Fibroblast of skin of right quadriceps (primary cell): ENCODE measurements at places on chromosomes 7 and 10.

GRCh38 chr7:38438970-38439369 lies 165.5 kb upstream of the TARP start:
- no peak for DNase-seq

GRCh38 chr7:7408001-7408770 lies 127.5 kb downstream of the COL28A1 start:
- no peak for DNase-seq

DNA sequence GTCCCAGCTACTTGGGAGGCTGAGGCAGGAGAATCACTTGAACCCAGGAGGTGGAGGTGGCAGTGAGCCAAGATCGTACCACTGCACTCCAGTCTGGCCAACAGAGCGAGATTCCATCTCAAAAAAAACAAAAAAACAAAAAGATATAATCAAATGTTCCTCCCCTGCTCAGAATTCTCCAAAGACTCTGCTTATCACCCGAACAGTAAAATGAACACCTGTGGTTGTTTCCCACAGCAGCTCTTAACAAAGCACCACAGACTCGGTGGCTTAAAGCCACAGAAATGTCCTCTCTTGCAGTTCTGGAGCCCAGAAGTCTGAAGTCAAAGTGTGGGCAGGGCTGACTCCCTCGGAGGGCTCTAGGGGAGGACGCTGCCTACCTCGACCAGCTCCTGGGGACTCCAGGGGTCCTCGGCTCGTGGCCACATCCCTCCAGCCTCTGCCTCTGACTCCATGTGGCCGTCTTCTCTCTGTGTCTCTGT lies 4.1 kb upstream of the INTS1 start:
- DNase-seq: no peak

DNA sequence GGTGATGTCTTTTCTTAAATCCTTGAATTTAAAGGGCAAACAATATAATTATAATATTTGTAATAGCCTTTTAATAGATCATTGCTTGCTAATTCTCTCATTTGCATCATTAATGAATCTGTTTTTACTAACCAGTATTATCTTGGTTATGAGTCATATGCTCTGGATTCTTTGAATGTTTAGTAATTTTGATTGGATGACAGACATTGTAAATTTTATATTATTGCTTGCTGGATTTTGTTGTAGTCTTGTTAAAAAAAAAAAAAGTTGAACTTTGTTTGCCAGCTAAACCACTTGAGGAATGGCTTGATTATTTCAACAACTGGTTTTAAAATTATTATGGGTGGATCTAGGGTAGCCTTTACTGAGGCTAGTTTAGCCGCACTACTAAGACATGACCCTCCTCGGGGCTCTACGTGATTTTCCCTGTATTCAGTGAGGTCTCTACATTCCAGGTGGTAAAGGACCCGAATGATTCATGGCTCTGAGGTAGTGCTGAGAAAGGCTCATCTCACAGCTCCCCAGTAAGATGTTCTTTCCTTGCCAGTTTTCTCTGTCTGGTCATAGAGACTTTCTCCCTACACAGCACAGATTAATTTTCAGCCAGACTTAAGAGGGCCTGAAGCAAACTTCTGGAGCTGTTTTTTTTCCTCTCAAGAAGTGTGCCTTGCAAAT lies 8.5 kb downstream of the C10orf90 start:
- DNase-seq: peak; percentile 80

DNA sequence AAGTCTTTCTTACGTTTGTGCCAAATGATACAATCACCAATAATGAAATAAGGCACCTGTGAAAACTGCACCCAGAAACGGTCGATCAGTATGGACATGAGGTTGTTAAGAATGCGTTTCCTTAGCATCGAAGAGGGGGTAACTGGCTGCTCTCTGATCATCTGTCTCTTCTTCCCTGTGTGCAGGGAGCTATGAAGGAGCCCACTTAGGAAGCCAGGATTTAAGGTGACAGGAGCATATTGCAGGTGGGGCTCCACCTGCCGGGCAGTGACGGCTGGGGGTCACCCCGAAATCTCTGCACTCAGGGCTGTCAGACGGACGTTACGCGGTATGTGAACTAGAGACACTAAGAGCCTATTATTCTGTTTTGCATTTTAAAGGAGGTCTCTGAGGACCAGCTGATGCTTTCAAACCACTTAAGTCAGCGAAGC lies 64.5 kb downstream of the CARD11 start:
- DNase-seq: no peak

GRCh38 chr7:41130561-41131236 lies 572.2 kb downstream of the INHBA start:
- DNase-seq: no peak

DNA sequence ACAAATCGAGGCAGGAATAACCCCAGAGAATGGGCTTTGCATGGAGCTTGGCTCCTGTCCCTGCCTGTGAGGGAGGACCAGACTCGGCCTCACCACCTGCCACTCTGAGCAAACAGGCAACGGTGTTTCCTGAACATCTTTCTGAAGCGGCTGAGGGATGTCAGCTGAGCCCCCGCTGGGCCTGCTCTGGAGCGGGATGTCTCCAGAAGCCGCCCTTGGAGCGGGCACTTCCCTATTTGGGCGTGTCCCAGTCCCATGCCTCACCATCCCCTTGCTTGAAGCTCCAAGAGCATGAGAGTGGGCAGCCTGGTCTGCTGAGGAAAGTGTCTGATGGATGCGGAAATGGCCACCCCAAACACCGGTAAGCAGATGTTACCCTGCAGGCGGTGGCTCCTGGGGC lies 10.2 kb downstream of the ALKBH4 start:
- no peak for DNase-seq

DNA sequence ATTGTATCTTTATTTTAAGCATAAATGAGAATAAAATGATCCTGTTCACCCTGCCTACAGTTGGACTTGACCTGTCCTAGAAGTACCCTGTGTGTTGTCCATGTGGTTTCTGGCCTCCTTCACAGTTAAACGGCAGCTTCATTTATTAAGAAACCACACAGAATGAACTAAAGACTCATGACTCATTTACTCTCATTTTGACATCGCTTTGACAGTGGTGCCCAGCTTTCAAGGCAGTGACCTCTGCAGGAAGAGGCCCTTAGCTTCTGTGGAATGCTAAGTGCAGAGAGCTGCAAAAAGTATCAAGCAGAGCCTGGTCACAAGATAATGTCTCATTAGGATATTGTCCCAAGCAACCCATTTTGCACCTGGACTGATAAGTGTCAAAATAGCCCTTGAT lies 93.4 kb downstream of the AVL9 start:
- DNase-seq: peak; percentile 70

DNA sequence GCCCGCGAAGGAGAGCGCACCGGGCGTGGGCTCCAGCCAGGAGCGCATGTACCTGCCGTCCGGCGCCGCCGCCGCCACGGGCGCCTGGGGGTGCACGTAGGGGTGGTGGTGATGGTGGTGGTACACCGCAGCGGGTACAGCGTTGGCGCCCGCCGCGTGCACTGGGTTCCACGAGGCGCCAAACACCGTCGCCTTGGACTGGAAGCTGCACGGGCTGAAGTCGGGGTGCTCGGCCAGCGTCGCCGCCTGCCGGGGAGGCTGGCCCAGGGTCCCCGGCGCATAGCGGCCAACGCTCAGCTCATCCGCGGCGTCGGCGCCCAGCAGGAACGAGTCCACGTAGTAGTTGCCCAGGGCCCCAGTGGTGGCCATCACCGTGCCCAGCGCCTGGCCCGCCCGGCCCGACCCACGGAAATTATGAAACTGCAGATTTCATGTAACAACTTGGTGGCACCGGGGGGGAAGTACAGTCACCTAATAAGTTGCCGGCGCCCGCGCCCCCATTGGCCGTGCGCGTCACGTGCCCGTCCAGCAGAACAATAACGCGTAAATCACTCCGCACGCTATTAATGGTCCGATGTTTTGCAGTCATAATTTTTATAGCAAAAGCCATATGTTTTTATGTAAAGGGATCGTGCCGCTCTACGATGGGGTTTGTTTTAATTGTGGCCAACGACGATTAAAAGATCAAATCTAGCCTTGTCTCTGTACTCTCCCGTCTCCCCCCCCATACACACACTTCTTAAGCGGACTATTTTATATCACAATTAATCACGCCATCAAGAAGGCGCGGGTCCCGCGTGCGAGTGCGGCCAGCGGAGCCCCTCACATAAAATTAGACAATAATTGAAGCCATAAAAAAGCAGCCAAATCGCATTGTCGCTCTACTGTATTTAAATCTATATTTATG lies at the start of gene HOXA9:
Gene HOXA9 (minus strand): TSS at position 449 of the 907 bp plus-strand sequence. CDS start 80 bp downstream, at position 369.
- DNase-seq: peak; percentile 98

- DNase-seq: peak; percentile 91
Measured at GRCh38 chr7:25028370-25029021, 48.5 kb upstream of the OSBPL3 start.

DNA sequence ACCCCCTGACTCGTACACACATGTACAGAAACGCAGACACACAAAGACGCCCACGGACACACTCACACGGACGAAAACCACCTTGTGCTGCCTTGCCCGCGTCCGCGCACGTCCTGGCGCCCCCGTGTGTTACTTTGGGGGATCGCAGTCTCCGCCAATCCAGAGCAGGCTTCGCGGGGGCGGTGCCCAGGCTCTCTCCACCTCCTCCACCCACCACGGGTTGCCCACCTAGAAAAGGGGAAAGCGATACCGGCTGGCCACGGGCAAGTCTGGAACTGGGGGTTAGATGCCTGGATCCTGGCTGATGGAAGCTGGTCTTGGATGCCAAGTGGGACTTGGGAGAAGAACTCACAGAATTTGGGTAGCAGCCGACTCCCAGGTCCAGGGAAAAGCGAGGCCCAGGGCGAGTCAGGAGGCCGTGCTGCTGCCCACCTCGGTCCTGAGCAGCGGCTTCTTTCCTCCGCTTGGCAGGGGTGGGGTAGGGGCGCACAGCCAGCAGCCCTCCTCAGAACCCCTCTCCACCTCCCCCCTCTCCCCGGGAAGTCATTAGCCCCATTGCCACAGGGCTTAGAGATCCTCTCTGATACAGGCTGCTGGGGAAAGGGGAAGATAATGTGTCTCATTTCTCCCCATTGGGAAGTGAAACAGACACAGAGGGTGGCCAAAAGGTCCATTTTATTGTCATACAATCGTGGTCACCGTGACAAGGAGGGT lies 4.6 kb upstream of the VGF start:
- peak; percentile 51 for DNase-seq

GRCh38 chr10:49351669-49352068 lies 44.2 kb downstream of the DRGX start:
- DNase-seq: no peak

DNA sequence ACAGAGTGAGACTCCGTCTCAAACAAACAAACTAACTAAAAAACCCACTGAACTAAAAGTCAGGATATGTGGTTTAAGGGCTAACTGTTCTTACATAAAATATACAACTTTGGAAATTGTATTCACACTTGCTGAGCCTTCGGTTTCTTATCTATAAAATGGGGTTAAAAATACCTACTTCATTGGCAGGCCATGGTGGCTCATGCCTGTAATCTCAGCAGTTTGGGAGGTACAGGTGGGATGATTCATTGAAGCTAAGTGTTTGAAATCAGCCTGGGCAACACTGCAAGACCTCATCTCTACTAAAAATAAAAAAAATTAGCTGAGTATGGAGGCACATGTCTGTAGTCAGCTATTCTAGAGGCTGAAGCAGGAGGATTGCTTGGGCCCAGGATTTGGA lies 115.4 kb upstream of the KLF6 start:
- no peak for DNase-seq

- no peak for DNase-seq
Measured at GRCh38 chr7:137790828-137791227, 55.9 kb downstream of the DGKI start.

- no peak for DNase-seq
Measured at GRCh38 chr10:124011464-124011863, 81.9 kb downstream of the CHST15 start.

DNA sequence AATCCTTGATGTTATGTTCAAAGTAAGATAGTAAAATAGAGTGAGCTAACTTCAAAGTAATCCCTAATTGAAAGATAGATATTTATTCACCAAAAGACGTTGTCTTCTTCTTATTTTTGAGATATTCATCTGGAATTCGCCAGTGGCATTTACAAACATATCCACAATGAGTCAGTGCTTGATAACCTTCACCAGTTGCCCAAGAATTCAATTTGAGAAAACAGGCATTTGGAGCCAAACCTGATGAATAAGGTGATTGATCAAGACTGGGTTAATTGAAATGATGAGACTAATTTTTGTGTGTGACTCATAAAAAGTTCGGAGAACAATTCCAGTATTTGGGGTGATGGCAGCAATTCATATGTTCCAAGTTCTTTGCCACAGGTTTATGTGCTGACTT lies 344.0 kb downstream of the ARL4A start:
- DNase-seq: no peak

DNA sequence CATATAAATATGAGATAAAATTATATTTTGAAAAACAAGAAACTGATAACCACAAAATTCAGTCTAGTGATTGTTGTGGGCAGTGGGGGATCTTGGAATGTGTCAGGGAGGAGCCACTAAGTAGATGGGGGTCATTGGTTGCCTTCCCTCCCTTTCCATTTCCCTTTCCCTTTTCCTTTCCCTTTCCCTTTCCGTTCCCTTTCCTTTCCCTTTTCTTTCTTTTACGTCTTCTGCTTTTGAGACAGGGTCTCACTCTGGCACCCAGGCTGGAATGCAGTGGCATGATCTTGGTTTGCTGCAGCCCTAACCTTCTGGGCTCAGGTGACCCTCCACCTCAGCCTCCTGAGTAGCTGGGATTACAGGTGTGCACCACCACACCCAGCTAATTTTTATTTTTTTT lies 51.0 kb downstream of the DYNC2I1 start:
- no peak for DNase-seq

DNA sequence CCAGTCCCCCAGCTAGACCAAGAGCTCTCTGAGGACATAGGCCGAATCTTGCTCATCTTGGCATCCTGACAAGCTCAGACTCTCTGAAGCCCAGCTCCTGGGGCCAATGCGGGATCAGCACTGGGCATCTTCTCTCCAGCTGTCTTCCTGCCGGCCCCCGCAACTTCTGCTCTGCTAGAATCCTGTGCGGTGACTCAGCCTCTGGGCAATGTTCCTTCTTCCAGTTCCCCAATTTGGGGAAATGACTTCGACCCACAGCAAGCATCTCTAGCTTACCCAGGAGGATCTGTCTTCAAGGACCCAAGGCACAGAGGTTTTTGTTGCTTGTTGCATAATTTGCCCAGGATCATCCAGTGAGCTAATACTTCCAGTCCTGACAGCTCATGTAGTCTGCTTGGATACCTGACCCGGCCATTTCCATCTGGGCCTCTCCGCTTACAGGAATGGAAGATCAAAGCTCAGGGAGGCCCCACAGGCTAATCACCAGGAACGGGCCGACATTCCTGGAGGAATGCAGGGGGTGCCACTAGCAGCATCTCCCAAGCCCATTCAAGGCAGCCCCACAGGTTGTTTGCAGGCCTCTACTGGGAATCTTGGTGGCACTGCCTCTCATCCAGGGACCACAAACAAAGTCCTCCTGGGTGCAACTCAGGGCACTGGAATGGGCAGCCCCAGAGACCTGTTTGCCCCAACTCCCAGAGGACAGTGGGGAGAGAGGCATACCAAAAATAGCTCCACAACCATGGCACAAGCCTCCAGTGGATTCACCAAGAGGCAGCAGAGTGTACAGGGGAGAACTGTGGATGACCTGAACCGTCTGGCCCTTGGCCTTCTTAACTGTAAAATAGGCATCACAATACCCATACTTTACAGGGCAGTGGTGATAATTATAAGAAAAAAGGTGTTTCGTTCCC lies 151.9 kb downstream of the NEURL1 start:
- peak; percentile 94 for DNase-seq
